Stimulated activated CD4-positive, alpha-beta T cell treated with anti-CD3 and anti-CD28 coated beads, Interleukin-12 subunit alpha, Interleukin-12 subunit beta, amount 100 ng/mL, for 24 hours (primary cell): ENCODE measurements at places on chromosomes 6 and 20.
A peak's percentile ranks its signal among the peaks of the same experiment; 100 is the strongest.

- DNase-seq = peak; percentile 54
Measured at GRCh38 chr20:32539817-32540675, 45.1 kb downstream of the NOL4L start.

GRCh38 chr6:163179721-163180120, 234.8 kb upstream of the QKI start:
- DNase-seq = no peak

DNA sequence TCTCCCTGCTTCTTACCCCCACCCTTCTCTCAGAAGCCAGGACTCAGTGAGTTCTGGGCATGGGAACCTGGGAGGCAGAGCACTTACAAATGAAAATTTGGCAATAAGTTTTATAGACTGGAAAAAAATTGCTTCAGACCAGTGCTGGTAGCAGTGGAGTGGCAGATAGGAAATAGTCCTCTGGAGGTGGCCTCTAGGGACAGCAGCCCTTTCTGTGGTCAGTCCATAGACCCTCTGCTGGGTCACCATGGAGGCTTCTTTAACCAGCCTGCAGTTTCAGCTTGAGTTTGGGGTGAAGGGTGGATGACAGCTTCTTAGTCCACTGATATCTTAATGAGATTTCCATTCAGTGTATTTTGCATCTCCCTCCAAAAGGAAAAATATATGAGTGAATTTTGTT, 179.1 kb downstream of the ARID1B start:
- no peak for DNase-seq

DNA sequence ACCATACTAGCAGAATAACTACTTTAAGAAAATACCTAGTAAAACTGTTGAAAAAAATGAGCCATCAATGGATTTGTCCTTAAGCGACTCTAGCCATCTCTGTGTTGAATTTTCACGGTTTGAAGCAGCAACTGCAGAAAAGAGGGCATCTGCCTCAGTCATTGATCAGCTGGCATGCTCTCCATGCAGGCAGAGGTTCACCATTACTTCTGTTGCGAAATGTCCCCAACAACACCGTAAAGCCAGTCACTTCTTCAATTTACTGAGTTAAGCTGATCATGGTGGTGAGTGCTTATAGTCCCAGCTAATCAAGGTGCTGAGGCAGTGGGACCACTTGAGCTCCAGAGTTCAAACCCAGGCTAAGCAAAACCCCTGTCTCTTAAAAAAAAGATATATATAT, 11.1 kb downstream of the TPD52L1 start:
- DNase-seq = no peak

- no peak for DNase-seq
Measured at GRCh38 chr20:21174516-21175239, 48.8 kb downstream of the KIZ start.

DNA sequence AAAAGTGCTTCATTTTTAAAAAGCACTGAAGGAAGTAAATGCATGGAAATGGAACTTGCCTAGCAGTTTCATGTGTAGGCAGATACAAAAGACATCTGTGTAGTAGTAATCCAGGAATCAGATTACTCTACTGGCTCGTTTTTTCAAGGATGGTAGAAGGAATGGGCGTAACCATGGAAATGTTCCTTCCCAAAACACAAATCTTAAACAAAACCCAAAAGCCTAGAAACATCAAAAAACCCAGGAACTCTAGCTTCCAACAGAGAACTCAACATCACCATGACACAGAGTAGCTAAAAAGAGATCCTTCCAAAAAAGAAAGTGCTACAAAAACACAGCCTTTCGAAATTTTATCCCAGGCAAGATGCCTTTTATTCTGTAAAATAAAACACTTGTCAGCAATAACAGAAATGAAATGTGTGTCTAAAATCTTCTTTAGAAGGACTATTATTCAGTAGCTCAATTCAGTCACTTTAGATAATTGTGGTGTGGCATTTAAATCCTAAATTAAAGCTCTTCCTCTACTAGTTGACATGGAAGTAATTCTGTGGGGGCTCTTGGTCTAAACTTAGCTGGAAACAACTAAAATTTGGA, 81.7 kb downstream of the FAM217A start:
- DNase-seq = no peak

DNA sequence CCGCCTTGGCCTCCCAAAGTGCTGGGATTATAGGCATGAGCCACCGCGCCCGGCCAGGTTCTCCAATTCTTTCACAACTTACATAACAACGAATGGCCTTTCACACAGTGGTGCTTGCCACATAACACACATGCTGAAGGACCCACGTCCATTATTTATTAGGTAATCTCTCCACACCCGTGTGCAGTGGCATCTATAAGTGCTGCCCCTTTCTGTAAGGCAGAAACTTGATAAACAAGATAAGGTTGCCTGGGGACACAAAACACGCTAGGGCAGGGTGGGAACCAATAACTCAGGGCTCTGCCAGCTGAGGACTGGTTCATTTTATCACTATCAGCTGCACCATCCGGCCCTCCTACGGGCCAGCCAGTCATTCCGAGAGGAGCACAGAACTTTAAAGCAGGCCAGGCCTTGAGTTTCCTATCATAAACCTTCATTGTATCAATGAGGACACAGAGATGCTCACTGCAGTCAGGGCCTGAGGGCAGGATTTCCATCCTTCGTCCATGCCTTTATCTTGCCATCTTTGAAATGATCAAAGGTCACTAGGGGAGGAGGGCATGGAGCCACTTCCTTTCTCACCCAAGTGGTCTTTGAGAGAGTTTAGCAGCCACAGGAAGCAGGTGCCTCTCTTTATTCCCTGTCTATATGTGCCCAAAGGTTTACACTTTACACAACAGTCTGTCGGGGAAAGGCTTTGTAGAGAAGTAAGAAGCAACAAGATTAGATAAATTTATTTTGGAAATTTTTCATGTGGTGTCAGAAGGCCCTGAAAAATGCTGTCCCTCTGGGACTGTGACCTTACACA, 37.6 kb downstream of the GPLD1 start:
- no peak for DNase-seq

DNA sequence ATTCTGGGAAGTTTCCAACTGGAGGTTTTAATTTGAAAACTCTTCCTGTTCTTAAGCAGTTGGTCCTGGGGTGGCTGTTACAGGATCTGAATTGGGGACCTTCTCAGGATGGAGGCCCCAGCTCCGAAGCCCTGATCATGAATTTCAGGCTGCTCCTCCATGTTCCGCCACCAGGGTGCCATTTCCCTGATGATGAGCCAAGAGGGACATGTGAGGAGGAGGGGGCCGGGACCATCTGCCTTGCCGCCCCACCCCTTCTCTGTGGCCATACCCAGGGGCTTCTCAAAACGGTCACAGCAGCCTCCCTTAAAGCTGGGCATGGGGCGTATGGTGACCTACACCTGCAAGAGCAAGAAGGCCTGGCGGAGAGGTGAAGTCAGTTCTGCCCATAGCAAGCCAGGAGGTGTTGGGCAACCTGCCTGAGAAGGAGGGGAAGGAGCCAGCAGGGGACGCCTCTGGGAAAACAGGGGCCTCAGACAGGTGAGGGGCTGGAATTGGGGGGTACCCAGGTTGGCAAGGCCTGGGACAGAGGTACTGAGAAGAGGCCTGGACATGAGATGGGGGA, 3.6 kb upstream of the BAK1 start:
- no peak for DNase-seq

GRCh38 chr6:2581611-2582010, 169.1 kb downstream of the MYLK4 start:
- no peak for DNase-seq

GRCh38 chr6:169669889-169670288, 31.9 kb downstream of the WDR27 start:
- no peak for DNase-seq

DNA sequence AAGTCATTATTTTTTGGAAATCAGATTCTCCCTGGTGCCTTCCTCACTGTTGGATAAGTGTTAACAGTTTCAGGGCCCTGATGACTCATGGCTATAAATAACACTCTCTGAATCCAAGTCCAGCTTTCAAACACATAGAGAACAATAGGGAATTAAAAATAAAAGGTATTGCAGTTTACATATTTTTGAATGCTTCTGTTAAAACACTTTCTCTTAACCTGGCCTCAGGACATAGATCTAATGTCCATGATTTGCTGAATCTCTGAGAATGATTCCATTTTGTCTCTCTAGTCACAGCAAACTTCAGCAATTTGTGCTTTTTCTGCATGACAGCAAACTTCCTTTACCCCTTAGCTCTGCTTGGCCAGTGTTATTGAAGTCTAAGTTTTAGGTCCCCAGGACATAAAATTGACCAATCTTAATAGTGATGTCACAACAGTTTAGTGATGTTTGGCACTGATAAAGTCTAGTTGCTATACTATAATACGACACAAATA, 1192.4 kb upstream of the CITED2 start:
- no peak for DNase-seq

DNA sequence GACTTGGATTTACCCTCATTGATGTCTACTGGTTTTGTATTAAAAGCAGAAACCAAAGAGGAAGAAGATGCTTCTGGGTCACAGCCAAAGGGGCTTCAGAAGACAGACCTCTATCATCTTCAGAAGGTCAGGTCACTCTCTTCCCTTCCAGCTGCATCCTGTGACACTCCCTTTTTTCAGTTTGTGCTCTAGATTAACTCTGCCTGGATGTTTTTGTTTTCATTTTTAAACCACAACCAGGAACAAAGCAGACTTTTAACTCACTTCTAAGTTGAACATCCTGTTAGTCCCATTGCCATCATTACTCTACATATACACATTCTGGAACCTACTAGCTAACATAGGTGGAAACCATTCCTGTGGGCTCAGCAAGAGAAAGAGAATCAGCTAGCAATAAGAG, 45.2 kb downstream of the AKIRIN2 start:
- DNase-seq = no peak

DNA sequence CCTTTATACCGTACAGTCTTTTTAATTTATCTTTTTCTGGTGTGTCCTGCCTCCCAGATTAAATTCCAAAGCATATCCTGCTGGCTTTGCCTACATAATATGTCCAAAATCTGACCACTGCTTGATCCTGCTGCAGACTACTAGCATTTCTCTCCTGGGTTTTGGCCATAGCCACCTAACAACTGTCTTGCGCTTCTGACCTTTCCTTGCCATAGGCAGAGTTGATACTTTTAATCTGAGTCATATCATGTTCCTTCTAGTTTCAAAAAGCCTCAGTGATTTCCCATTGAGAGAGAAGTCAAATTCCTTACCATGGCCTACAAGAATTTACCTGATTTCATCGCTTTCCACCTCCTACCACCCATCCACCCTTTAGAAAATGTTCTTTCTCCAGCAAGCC, 104.8 kb downstream of the BCKDHB start:
- DNase-seq = no peak

- DNase-seq = no peak
Measured at GRCh38 chr6:170039156-170040114, 251.4 kb downstream of the DLL1 start.

GRCh38 chr6:116467096-116467495, 5.9 kb downstream of the CALHM6 start:
- no peak for DNase-seq

GRCh38 chr6:11011787-11012234, 32.3 kb downstream of the ELOVL2 start:
- DNase-seq = no peak

GRCh38 chr6:144150710-144151657, 667 bp downstream of the STX11 start:
- peak; percentile 35 for DNase-seq
